Aorta (tissue), 5 donors: ENCODE measurements at places on chromosomes 13 and 19. TPM values are rescaled to one million over a fixed set of nuclear protein-coding genes. Genes with fewer than 3 reads are reported as not detected.

- H3K27ac ChIP-seq, result no peak overlapping the region
- no peaks in the 10 kb centered on the region for H3K36me3 ChIP-seq
- no peak for DNase-seq
Measured at GRCh38 chr19:55434356-55434919, 8.7 kb downstream of the SHISA7 start.

The CABP5 gene
- not detected for total RNA-seq

DNA sequence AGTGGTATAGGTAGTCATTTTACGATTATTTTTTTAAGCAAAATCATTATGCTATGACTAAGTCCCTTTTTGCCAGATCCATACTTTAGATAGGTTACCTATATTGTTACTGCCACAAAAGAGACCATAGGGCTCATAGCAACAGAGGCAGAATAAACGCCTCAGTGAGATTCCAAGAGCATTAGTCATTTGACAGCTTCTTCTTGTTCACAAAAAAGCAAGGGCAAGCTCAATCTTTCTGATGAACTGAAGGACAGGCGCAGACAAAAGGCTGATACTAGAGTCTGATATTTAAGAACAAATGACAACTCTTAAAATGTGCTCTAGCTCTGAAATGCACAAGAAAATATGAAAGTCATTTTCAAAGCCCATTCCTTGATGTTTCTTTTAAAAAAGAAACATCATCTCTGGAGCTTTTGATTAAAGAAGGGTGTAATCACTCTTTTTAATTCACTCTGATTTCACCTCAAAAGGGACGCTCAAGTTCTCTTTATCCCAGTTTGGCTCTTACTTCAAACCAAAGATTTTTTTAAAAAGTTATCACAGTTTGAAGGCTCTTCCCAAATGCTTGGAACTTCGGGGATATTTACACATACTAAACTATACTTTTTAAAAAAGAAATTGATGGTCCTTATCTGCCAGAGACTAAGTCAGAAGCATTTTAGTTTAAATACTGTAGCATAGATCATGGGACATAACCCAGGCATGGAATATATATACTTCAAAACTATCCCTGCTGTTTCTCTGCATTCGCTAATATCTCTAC is 187.2 kb downstream of the EFNB2 start:
- no peaks in the 10 kb centered on the region for H3K4me1 ChIP-seq
- H3K36me3 ChIP-seq, result no peaks in the 10 kb centered on the region
- H3K27ac ChIP-seq, result no peak overlapping the region
- DNase-seq, result no peak

- DNase-seq, result no peak
- no peaks in the 10 kb centered on the region for H3K36me3 ChIP-seq
- H3K27ac ChIP-seq, result no peak overlapping the region
- H3K27me3 ChIP-seq, result no peaks in the 10 kb centered on the region
- H3K4me1 ChIP-seq, result no peaks in the 10 kb centered on the region
- H3K4me3 ChIP-seq, result no peak overlapping the region
Measured at GRCh38 chr13:98539666-98540065, 37.2 kb downstream of the STK24 start.

DNA sequence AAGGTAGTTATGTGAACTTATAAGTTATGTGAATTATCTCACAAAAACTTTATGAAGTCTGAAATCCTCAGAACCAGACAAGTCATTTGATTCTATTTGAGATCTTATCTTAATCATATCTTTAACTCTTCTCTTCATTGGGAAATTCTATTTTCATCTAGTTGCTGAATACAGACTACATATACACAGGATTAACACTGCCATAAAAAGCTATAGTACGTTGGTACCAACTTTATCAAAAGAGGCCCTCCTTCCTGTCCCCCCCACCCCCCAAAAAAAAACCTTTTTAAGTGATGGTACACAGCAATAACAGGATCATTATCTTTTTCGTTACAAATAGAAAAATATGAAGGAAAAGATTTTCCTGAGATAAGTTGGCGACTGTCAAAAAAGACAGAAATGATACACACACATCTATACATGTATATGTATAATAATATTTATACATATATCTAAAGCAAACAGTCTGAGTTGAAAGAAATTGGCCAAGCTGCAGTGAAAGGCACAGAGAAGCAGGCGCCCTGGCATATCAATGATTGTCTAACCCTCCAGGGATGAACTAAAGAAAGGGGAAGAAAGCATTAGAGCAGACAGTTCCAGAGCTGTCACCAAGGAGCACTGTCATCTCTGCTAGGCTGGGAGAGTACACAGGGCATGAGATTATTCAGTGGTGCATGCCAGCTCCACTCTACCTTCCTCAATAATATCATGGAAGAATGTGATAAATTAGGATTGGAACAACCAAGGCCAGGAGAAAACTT is 116.7 kb downstream of the KLF12 start:
- H3K27ac ChIP-seq, result no peak overlapping the region
- no peaks in the 10 kb centered on the region for H3K4me1 ChIP-seq
- H3K4me3 ChIP-seq, result no peak overlapping the region

DNA sequence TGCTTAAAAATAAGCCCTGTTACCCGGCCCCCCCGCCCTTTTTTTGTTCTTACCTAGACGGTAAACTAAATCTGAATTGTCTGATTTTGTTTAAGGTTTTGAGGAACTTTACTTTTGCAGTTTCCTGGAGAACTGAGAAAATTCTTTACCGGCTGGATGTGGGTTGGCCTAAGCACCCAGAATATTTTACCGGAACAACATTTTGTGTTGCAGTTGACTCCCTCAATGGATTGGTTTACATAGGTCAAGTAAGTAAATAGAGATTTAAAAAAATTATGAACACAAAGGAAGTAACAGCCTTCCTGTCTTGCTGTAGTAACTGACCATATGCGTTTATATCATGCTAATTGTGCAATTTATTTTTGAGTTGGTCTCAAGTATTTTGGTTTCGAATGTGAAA is 785 bp downstream of the NHLRC3 start:
- H3K36me3 ChIP-seq, result peaks cover 2% of the 10 kb centered on the region
- peak overlapping the region; percentile 78 for H3K4me3 ChIP-seq
- no peaks in the 10 kb centered on the region for H3K4me1 ChIP-seq
- DNase-seq, result no peak
- no peak overlapping the region for H3K27ac ChIP-seq

DNA sequence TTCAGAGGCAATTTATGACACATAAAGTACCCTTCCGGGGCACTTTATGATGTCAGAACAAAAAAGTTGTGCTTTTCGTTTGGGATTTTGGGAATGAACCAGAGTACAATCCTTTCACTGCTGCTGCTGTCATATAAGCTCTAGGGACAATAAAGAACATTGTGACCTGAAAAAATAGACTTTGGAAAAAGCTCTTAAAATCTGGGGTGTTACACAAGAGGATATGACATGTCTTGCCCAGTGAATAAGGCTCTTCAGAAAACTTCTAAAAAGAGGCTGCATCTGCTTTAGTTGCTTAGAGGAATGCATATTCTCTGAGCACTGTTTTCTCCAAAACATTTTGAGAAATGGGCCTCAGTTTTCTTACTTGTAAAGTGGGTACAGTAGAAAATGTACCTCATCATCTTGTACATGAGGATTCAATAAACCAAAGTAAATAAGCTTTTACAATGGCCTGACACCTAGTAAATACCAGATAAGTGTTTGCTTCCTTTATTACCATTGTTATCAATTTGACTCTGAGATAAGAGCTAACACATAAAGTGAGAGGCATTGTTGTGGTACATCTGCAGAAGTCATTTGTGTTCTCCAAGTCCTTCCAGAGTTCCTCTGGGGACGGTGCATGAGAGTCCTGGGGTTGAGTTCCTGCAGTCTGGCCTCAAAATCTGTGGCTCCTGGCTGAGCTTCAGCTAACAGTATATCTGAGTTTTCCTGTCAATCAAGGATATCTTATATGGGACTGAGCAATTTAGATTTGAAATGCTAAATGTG is 67.4 kb upstream of the EDNRB start:
- H3K36me3 ChIP-seq, result no peaks in the 10 kb centered on the region
- H3K27me3 ChIP-seq, result no peaks in the 10 kb centered on the region
- no peak overlapping the region for H3K27ac ChIP-seq
- no peaks in the 10 kb centered on the region for H3K4me1 ChIP-seq
